Left ventricle myocardium inferior (tissue), 1 donor: ENCODE measurements at places on chromosomes 16 and 17.
A peak's percentile ranks its signal among the peaks of the same experiment; 100 is the strongest.

DNA sequence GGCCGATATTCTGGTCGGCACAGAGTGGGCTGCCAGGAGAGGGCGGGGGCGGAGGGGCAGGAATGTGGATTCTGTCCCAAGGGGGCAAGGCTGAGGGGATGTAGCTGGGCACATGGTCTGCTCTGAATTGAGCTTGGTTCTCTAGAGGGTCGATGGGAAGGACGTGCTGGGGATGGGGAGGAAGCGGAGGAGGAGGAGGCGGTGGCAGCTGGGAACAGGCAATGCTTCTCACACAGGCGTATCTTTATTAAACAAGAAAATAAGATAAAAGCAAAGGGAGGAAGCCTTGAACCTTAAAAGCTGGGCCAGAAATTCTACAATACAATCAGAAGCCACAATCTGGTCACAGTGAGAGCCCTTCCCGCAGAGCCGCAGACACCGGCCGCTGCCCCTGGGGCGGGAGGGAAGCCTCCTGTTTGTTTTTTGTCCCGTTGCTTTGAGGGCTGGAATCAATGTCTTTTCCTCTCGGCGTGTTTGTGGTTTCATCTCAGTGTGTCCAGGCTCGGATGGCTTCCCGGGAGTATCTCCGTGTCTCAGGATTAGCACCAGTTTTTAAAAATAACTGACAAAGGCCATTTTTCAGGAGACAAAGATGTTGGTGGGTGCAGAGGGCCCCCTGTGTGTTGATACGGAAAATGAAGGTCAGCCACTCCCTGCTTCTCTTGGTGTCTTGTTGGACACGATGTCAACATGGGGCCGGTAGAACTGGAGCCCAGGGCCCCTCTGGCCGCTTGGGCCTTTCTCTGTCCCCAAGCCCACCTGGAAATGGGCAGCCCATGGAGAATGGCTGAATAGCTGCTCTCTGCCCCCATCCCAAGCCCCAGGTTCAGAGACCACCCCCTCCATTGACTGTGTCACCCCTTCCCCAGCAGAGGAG is 12.3 kb upstream of the SLC7A5 start:
- DNase-seq: no peak

DNA sequence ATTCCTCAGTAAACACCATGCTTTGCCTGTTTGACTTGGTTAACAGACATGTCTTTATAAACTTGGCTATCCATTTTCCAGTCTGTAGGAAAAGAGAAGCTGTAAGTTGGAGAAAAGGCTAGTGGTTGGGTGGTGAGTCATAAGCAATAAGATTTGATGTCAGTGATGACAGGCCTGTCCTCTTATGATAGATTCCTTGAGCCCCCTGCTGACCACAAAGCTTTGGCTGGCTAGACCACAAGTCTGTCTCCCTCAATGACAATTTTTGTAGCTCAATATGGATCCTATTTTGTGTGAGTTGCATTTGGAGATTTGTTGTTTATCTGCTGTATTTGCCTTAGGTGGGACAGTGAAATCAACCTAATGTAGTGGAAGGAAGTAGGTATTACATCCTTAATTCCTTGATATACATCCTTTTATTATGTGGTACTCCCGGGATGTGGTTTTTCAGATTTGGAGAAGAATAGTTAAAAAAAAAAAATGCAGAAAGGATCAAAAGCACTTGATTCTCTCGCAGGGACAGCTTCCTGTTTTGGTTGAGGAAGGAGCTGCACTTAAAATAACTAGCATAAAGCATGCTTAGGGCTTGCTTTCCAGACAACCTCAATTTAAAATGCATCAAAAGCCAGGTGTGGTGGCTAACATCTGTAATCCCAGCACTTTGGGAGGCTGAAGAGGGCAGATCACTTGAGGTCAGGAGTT is 67.4 kb downstream of the SIAH1 start:
- no peak for DNase-seq

DNA sequence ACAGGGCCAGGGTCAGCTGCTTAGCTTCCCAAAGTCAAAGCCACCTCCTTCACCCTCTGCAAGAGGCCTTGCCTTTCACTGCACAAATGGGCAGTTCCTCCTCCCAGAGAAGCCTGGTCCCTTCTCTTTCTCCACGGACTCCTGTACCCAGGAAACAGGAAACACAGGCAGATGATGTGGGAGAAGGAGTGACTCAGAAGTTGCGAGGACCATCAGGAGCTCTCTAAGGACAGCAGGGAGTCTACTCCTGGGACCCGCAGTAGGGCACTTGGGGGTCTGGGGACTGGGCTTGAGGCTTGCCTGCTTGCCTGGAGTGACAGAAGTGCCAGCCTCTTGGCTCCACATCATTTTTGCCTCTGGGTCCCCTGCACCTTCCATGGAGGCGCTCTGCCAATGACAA is 47.4 kb upstream of the KSR1 start:
- no peak for DNase-seq

GRCh38 chr16:66474750-66475199 is 47.7 kb downstream of the BEAN1 start:
- no peak for DNase-seq

- DNase-seq: peak; percentile 92
Observed at GRCh38 chr16:86566601-86566965, at the start of gene FOXC2. TSS of gene FOXC2 (plus strand) at chr16:86566829. CDS start at chr16:86567336, 507 bp downstream.

GRCh38 chr17:70420861-70421445 is 251.6 kb downstream of the KCNJ2 start:
- no peak for DNase-seq

GRCh38 chr16:85724936-85725335 is 26.0 kb downstream of the C16orf74 start:
- no peak for DNase-seq

- no peak for DNase-seq
Observed at GRCh38 chr17:6313835-6314234, 121.1 kb downstream of the AIPL1 start.

GRCh38 chr17:56269556-56270389 is 116.5 kb downstream of the ANKFN1 start:
- DNase-seq: no peak

DNA sequence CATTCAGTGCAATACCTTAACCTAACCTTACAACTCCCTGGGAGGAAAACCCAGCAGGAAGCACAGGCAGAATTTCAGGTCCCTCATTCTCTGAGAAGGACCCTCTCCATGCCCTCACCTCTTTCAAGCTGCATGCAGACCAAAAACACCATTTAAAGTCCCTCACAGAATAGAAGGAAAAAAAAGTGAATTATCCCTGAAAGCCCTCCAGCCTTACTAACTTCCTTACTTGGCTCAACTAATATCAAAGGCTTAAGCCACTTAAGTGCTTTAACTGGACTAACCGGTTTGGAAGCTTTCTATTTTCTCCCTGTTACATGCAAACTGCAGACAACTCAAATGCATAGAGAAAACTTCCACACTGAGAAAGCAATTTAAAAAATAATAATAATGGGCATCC is 60.5 kb downstream of the ADAMTS18 start:
- DNase-seq: no peak

- no peak for DNase-seq
Observed at GRCh38 chr16:8854298-8854948, 14.4 kb downstream of the CARHSP1 start.

GRCh38 chr17:65277576-65277975 is 140.4 kb downstream of the RGS9 start:
- DNase-seq: no peak

- DNase-seq: no peak
Observed at GRCh38 chr17:48513097-48513496, 17.7 kb downstream of the HOXB1 start.

DNA sequence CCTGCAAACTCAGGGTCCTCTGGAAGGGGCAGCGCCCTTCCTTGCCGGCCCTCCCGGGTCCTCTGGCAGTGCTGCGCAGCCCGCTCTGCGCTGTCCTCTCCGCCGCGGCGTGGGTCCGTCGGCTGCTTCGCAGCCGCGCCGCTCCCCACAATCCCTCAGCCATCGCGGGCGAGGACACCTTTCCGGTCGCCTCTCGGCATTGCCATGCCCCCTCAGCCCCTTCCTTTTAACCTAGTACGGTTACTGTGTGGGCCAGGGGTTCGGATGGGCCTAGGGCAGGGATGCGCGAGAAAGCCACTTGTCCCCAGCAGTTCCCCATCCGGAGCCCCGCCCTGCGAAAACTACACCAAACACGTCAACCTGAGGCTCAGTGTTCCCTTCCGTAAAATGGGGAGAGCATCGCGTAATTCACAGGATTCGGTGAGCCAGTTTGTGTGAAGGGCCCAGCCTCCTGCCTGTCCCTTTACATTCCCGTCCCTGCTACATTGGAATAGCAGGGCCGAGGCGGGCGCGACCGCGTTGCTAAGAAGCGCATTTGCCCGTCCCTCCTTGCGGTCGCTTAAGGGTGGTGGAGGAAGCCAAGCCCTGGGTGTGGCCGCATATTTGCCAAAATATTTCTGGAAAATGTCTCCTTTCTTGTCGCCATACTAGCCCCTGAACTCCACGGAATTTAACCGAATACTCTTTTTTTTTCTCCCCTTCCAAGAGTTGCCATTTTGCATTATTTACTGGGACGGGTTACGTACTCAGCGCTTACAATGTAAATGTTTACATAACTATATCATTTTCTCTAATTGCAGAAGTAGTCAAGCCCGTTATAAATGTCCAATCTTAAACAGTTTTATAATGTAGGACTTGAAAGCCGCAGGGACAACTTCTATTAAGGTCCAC is 13.2 kb downstream of the COPZ2 start:
- peak; percentile 50 for DNase-seq

GRCh38 chr16:89986600-89986999 is 32.7 kb downstream of the DBNDD1 start:
- no peak for DNase-seq

DNA sequence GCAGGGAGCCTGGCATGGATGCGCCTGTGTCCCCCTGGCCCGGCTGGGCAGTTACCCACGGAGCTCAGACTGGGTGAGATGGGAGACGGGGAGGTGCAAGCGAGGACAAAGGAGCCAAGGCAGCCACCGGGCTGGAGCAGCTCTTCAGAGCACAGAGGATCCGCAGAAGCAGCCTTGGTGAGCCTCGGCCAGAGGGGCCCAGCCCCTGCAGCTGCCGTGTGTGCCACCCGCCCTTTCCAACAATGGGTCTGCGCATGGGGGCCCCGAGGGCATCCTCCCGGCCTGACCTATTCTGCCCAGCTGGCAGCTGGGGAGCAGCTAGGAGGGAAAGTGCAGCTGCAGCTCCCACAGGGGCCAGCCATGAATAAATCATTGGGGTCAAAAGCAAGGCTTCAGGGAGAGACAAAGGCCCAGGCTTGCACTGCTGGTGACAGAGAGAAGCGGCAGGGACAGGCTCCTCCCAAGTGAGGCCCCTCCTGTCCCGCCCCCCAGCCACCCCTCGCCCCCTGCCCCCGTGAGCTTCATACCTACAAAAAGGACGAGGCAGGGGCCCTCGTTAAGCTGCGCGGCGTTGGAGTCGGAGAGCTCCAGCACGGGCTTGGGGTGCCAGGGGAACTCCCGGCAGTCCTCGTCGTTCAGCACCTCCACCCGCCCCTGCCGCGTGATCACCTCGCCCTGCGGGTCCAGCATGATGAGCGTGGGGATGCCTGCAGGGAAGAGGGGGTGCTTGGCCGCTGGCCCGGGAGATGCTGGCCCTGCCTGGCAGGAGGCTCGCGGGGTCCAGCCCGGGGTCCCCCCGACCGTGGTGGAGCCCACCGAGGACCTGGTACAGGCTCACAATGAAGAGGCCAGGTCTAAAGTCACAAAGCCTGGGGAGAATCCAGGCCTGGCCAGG is 22.6 kb downstream of the MRM3 start:
- no peak for DNase-seq

DNA sequence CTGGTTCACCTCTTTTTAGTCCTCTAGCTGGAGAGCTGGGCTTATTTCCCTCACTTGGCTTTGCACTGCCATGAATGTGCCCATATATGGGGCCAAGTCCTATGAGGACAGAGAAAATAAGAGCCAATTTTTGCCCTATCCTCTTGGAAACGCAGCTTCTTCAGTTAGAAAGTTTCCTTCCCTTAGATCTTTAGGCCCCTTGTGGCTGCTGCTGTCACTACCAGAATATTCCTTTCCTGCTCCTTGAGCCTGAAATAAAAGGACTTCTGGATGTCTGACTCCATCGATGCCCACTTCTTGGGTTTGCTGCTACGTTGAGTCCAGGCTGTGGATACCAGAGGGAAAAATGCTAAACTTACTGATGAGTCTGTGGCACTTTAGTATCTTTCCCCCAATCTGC is 487.1 kb downstream of the GRIN2A start:
- DNase-seq: no peak

GRCh38 chr17:74199306-74200092 is 4.0 kb upstream of the RPL38 start:
- DNase-seq: peak; percentile 51

DNA sequence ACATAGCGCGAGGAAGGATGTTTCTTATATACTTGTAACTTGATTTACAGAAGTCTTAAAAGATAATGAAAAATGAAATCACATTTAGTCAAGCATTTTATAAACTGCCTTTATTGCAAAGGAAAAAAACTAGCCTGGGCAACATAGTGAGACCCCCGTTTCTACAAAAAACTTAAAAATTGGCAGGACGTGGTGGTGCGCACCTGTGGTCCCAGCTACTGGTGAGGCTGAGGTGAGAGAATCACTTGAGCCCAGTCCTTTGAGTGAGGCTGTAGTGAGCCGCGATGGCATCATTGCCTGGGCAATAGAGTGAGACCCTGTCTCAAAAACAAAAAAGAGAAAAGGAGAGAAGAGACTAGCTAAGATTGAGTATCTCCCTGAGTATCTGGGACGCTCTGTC is 145.2 kb upstream of the CIBAR2 start:
- no peak for DNase-seq

DNA sequence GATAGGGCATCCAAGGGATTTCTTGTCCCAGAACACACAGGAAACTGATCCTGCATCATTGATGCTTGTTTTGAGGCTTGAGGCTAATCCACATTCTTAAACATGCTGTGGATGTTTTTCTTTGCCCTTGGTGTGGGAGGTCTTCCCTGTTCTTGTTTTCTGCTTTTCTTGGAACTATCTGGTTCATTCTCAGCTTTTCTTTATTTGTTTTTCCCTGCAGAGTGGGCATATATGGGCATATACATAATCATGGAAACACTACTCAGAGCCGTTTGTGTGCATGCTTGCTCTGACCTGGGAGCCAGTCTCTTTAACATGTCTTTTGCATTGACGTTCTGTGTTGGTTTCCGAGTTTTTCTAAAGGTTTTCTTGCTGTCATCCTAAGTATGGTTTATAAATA is 300.0 kb downstream of the SNX29 start:
- no peak for DNase-seq

- no peak for DNase-seq
Observed at GRCh38 chr17:60887614-60888028, 210.0 kb downstream of the BCAS3 start.

- DNase-seq: no peak
Observed at GRCh38 chr16:8928467-8928957, 35.2 kb downstream of the USP7 start.

DNA sequence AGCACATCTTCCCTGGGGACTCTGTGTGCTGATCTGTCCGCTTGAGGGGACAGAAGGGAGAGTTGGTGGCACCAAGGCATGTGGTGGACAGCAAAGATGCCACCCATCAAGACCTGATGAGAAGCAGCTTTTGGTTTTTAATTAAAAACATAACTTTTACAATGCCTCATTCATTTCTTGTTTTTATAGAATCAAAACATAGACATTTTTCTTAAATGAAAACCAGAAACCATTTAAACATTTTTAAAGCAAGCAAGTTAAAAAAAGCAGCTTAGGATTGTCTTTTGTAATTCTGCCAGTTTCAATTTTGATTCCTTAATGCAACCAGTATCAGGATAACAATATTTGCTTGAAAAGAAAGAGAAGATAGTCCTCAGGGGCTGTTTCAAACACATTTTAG is 123.7 kb upstream of the AXIN2 start:
- DNase-seq: no peak

GRCh38 chr17:3697103-3697476 is 1.1 kb upstream of the P2RX5 start:
- DNase-seq: no peak
